ENCODE measurements at places on chromosomes 12 and 14.

DNA sequence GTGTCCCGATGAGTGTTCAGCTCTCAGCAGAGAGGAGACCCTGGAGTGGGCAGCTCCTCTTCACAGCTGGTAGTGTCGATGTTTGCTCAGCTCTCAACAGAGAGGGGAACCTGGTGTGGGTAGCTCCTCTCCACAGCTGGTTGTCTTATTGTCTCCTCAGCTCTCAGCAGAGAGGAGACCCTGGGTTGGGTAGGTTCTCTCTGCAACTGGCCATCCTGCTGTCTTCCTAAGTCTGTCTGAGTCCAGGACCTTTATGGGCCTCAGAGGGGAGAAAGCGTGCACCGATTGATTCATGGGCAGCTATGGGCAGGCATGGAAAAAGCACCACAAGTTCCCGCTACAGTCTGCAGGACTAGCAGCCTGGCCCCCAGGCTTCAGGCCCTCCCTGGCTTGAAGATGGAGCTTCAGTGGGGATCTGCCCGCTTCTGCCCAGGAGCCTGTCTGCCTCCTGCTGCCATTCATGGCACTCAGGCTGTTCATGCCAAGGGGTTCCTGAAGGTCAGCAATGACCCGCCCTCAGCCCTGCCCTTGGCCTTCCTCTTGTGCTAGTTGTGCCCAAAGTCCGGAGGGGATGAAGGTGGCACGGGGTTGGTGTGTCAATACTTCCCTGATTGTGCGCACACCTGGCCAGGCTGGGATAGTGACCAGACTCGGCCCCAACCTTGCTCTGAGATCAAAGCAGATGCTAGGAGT, 224.2 kb downstream of the KCNC2 start:
- H3K27me3 ChIP-seq: no peaks in the 10 kb centered on the region
- no peaks in the 10 kb centered on the region for H3K36me3 ChIP-seq
- no peak overlapping the region for H3K4me3 ChIP-seq
- DNase-seq: no peak
- H3K4me1 ChIP-seq: no peaks in the 10 kb centered on the region
- peak overlapping the region; percentile 48 for H3K27ac ChIP-seq

DNA sequence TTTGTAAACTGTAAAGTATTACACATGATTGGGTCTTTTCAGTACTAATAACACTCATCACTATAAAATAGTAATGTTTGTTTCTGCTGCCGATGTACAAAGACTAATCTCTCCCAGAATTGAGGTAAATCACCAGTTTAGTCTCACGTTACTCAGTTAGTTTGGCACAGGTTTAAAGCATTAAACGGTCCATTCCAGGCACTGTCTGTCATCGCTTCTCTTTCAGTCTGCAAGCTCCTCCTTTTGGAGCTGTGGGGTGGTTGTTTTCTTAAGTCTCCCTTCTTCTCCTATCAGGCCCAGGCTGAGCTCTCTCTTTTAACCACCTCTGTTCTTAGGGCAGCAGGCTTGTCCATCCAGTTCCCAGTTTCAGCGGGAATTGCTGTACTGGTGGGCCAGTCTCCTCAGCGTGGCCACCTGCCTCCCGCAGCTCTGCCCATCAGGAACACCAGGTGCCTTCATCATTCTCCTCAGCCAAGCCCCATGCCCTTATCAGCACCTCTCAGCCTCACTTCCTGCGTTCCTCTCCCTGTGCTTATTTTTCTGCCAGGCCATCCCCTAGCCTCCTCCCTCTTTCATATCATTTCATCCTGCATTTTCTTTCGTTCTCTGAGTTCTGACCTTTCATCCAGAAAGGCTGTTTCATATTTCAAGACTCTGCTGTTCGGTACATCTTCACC, 149.0 kb downstream of the TGFB3 start:
- peak; percentile 58 for DNase-seq
- no peaks in the 10 kb centered on the region for H3K27me3 ChIP-seq
- H3K4me1 ChIP-seq: peaks cover 33% of the 10 kb centered on the region
- H3K36me3 ChIP-seq: no peaks in the 10 kb centered on the region
- peak overlapping the region; percentile 80 for H3K27ac ChIP-seq

GRCh38 chr14:31696378-31696777, 135.2 kb downstream of the NUBPL start:
- H3K4me3 ChIP-seq: no peak overlapping the region
- H3K27me3 ChIP-seq: no peaks in the 10 kb centered on the region
- no peak for DNase-seq
- H3K4me1 ChIP-seq: no peaks in the 10 kb centered on the region

DNA sequence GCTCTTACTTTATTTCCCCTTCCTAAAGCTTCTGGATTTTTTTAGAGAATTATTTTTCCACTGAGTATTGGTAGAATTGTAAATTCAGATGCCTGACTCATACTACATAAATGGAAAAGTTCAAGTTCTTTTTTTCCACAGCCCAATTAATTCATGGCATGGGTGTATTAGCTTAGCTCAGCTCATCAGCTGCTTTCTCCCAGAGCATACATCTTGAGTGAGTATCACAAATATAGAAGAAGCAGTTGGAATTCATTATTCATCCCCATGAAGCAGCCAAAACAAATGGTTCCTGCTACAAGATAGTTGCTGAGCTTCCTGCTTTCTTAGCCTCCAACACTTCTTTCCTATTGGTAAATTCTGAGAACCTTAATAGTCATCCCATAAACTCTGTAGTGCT, 105.1 kb downstream of the C12orf50 start:
- H3K4me1 ChIP-seq: no peaks in the 10 kb centered on the region
- H3K36me3 ChIP-seq: no peaks in the 10 kb centered on the region
- H3K27me3 ChIP-seq: no peaks in the 10 kb centered on the region
- no peak overlapping the region for H3K27ac ChIP-seq
- no peak for DNase-seq
- no peak overlapping the region for H3K4me3 ChIP-seq

- no peaks in the 10 kb centered on the region for H3K27me3 ChIP-seq
- peaks cover 7% of the 10 kb centered on the region for H3K36me3 ChIP-seq
- H3K4me1 ChIP-seq: peaks cover 56% of the 10 kb centered on the region
- H3K27ac ChIP-seq: no peak overlapping the region
Observed at GRCh38 chr12:121285856-121286255, 10.7 kb downstream of the CAMKK2 start.

DNA sequence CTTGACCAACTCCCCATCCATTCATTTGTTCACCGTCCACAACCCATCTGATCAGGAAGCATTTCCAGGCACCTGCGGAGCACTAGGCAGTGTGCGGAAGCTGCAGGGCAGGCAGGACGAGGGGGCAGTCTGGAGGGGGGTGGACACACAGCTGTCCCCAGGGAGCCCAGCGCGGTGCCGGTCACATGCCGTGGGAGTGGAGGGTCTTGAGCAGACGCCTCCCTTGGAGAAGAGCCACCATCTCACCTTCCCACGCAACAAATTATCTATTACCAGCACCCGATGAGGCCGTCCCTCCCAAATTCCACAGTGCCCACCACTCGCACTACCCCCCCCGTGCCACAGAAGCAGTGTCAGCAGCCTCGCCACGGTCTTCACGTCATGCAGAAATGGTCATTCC, 10.8 kb downstream of the DLK1 start:
- no peak for DNase-seq
- peaks cover 38% of the 10 kb centered on the region for H3K27me3 ChIP-seq
- H3K4me1 ChIP-seq: no peaks in the 10 kb centered on the region

DNA sequence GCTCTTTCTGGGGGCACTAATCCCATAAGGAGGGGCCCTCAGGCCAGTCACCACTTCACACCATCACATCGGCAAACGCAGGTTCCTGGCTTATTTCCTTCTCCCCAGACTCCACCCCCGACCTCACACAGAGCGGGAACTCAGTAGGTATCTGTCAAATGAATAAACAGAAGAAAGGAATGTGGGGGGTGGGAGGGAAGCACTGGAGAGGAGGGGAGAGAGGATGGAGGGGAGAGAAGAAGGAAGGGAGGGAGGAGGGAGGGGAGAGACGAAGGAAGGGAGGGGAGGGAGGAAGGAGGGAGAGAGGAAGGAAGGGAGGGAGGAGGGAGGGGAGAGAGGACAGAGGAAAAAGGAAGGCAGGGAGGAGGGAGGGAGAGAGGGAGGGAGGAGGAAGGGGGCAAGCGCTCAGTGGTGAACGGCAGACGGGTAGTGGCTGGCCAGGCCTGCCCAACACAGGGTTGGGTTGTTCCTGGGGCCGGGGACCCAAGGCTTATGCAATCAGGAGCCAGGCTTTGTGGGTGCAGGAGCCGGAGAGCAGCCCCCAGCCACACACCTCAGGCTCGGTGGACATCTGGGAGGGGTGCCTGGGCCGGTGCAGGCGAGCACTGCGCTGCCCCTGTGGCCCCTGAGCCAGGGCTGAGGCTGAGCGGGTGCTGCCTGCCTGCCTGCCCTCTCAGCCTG, 52.6 kb upstream of the FBRSL1 start:
- H3K27me3 ChIP-seq: peaks cover 68% of the 10 kb centered on the region
- DNase-seq: peak; percentile 67
- H3K4me1 ChIP-seq: peaks cover 10% of the 10 kb centered on the region
- H3K27ac ChIP-seq: no peak overlapping the region

DNA sequence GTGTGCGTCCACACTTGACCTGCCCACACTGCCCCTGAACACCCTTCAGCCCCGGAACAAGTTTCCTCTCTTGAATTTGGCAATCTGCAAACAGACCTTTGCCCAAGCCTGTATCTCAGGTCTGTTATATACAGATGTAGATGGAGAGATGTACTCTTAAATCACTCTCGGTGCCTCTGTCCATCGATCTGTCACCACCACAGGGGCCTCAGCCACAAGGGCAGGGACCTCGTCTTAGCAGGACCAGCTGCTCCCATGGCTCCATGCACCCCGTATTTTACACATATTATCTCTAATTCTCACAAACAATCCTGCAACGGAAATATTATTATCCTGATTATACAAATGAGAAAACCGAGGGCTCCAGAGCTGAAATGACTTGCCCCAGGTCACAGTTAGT, 313.4 kb downstream of the BCL11B start:
- peaks cover 9% of the 10 kb centered on the region for H3K27me3 ChIP-seq
- H3K4me1 ChIP-seq: no peaks in the 10 kb centered on the region
- H3K36me3 ChIP-seq: no peaks in the 10 kb centered on the region
- no peak overlapping the region for H3K4me3 ChIP-seq

GRCh38 chr12:29547864-29548263, 50.4 kb upstream of the OVCH1 start:
- H3K36me3 ChIP-seq: no peaks in the 10 kb centered on the region
- H3K4me1 ChIP-seq: no peaks in the 10 kb centered on the region
- no peaks in the 10 kb centered on the region for H3K27me3 ChIP-seq

GRCh38 chr12:117279606-117280005, 81.8 kb downstream of the NOS1 start:
- no peak overlapping the region for H3K27ac ChIP-seq
- H3K4me3 ChIP-seq: no peak overlapping the region
- DNase-seq: peak; percentile 9
- H3K27me3 ChIP-seq: peaks cover 11% of the 10 kb centered on the region
- no peaks in the 10 kb centered on the region for H3K36me3 ChIP-seq
- no peaks in the 10 kb centered on the region for H3K4me1 ChIP-seq

- DNase-seq: peak; percentile 59
- no peaks in the 10 kb centered on the region for H3K36me3 ChIP-seq
- H3K27ac ChIP-seq: no peak overlapping the region
- no peaks in the 10 kb centered on the region for H3K4me1 ChIP-seq
Observed at GRCh38 chr14:61927520-61927919, 165.3 kb downstream of the SNAPC1 start.

- DNase-seq: peak; percentile 61
- H3K27me3 ChIP-seq: no peaks in the 10 kb centered on the region
- peak overlapping the region; percentile 88 for H3K27ac ChIP-seq
- H3K36me3 ChIP-seq: peaks cover 18% of the 10 kb centered on the region
Observed at GRCh38 chr12:123270214-123271000, 1.2 kb downstream of the CDK2AP1 start.

DNA sequence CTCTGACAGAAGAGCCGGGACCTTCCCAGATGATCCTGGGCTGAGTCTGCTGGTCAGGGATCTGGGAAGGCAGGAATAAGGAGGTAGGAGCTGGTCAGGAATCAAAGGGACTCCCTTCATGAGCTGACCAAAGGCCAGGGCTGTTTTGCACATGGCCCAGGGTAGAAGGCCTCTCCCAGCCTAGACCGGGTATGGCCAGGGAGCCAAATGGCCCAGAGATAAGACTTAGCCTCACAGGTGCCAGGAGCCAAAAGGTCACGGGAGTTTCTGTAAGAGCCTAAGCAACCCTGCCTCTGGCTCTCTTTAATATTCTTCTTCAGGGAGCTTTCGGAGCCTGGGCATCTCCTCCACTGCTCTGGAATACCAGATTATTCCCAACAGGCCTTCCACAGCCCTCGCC, 191.3 kb upstream of the PWP1 start:
- H3K4me3 ChIP-seq: no peak overlapping the region
- H3K27ac ChIP-seq: no peak overlapping the region
- H3K36me3 ChIP-seq: no peaks in the 10 kb centered on the region
- H3K27me3 ChIP-seq: no peaks in the 10 kb centered on the region

- no peaks in the 10 kb centered on the region for H3K4me1 ChIP-seq
- H3K4me3 ChIP-seq: no peak overlapping the region
- no peaks in the 10 kb centered on the region for H3K27me3 ChIP-seq
Observed at GRCh38 chr12:17148706-17149105, 542.7 kb upstream of the LMO3 start.

GRCh38 chr12:125183187-125184067, 118.2 kb downstream of the AACS start:
- no peak overlapping the region for H3K4me3 ChIP-seq
- H3K4me1 ChIP-seq: peaks cover 30% of the 10 kb centered on the region
- no peaks in the 10 kb centered on the region for H3K36me3 ChIP-seq
- H3K27me3 ChIP-seq: no peaks in the 10 kb centered on the region

- peak; percentile 79 for DNase-seq
- H3K4me3 ChIP-seq: peak overlapping the region; percentile 96
- peak overlapping the region; percentile 91 for H3K27ac ChIP-seq
Observed at GRCh38 chr14:31419967-31420318, 407 bp downstream of the HEATR5A start.

- H3K4me1 ChIP-seq: no peaks in the 10 kb centered on the region
- H3K36me3 ChIP-seq: no peaks in the 10 kb centered on the region
- no peak overlapping the region for H3K4me3 ChIP-seq
- DNase-seq: no peak
- no peak overlapping the region for H3K27ac ChIP-seq
Observed at GRCh38 chr14:24924544-24924943, 125.4 kb downstream of the STXBP6 start.

GRCh38 chr14:27890259-27890658, 876.3 kb upstream of the FOXG1 start:
- DNase-seq: no peak
- H3K36me3 ChIP-seq: no peaks in the 10 kb centered on the region
- H3K27ac ChIP-seq: no peak overlapping the region
- H3K4me3 ChIP-seq: no peak overlapping the region
- no peaks in the 10 kb centered on the region for H3K27me3 ChIP-seq

GRCh38 chr12:127170226-127171180, 1096.5 kb upstream of the TMEM132C start:
- no peak overlapping the region for H3K27ac ChIP-seq
- no peak overlapping the region for H3K4me3 ChIP-seq
- H3K36me3 ChIP-seq: no peaks in the 10 kb centered on the region
- DNase-seq: no peak

- peak overlapping the region; percentile 53 for H3K27ac ChIP-seq
- H3K36me3 ChIP-seq: no peaks in the 10 kb centered on the region
- no peak for DNase-seq
- peaks cover 47% of the 10 kb centered on the region for H3K4me1 ChIP-seq
- no peaks in the 10 kb centered on the region for H3K27me3 ChIP-seq
- H3K4me3 ChIP-seq: no peak overlapping the region
Observed at GRCh38 chr12:62724285-62724684, 210.7 kb downstream of the PPM1H start.
